ENCODE measurements at places on chromosomes 16 and 17.
A peak's percentile ranks its signal among the peaks of the same experiment; 100 is the strongest.

GRCh38 chr16:89829630-89830437, 1.6 kb downstream of the SPIRE2 start:
- no peak for DNase-seq

GRCh38 chr16:69830146-69830533, 68.0 kb downstream of the WWP2 start:
- DNase-seq, result no peak

DNA sequence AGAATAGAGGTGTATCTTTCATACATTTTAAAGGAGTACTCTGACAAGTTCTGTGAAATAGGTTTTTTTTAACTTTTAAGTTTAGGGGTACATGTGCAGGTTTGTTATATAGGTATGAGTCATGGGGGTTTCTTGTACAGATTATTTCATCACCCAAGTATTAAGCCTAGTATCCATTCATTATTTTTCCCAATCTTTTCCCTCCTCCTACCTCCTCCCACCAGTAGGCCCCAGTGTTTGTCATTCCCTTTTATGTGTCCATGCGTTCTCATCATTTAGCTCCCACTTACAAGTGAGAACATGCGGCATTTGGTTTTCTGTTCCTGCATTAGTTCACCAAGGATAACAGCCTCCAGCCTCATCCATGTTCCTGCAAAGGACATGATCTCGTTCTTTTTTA, 175.5 kb downstream of the CYB561 start:
- DNase-seq, result no peak

DNA sequence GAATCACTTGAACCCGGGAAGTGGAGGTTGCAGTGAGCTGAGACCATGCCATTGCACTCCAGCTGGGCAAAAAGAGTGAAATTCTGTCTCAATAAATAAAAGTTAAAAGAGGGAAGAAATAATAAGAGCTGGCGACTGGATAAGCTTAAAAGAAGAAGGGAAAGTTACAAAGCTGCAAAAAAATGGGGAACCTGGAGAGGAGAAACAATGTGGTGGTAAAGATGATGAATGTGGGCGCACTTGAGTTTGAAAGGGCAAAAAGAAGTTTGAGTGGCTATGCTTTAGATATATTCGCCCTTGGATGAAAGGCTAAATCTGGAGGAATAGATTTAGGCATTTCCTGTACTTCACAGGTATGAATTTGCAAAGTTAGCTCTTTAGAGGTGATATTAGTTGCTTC, 53.0 kb upstream of the YPEL2 start:
- no peak for DNase-seq

- no peak for DNase-seq
Observed at GRCh38 chr17:79950306-79950705, 85.4 kb downstream of the TBC1D16 start.

- DNase-seq, result no peak
Observed at GRCh38 chr17:34126965-34127364, 128.1 kb upstream of the CCL2 start.

DNA sequence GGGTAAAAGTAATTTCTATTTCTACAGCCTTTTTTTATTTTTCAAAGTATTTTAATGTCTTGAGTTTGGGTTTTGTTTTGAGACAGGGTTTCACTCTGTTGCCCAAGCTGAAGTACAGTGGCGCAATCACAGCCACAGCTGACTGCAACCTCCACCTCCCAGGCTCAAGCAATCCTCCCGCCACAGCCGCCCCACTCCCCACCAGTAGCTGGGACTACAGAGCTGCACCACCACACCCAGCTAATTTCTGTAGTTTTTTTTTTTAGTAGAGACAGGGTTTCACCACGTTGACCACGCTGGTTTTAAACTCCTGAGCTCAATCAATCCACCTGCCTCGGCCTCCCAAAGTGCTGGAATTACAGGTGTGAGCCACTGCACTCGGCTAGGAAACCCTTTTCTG, 44.0 kb downstream of the TUBD1 start:
- no peak for DNase-seq

GRCh38 chr16:85170590-85171003, 58.3 kb upstream of the CIBAR2 start:
- DNase-seq, result no peak

DNA sequence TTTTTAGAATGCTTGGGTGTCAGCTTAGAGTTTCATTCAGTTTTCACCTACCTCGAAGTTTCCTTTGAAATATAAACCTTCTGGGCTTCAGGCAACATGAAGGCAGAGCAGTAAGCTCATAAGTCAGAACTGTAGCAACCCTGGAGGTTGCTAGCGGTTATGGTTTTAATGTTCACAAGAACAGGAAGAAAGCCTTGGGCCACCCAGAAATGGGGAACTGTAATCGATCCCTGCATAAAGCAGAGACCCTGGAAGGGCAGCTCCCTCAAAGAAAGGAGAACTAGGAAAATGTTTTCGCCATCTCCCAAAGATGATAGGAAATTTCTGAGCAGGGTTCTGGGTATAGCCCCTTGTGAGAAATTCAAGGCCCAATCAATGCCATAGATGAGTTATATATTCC, 47.8 kb upstream of the RASL10B start:
- no peak for DNase-seq

DNA sequence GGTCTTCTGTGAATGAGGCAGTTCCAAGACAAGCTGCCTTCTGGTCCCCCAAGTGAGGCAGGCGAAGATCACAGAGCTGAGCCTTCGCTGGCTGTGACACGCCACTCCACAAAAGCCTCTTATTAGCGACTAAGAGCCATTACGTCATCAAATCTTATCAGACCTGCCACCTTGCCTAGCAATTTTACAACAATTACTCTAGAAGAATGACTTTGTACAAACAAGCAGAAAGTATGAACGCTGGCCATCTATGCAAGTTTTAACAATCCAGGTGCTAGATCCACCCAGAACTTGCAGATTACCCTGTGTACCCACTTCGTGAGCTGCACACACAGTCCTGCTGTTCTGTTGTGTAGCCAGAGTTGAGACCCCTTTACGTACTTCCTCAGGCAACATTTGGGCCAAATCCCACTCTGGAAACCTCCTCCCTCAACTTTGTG, 3.8 kb upstream of the ICAM2 start:
- DNase-seq, result no peak

- DNase-seq, result no peak
Observed at GRCh38 chr16:82651921-82652601, 25.3 kb downstream of the CDH13 start.

GRCh38 chr17:34542700-34543336, 36.6 kb upstream of the TMEM132E start:
- DNase-seq, result peak; percentile 19

GRCh38 chr16:87845807-87846619, 23.3 kb downstream of the SLC7A5 start:
- DNase-seq, result no peak

DNA sequence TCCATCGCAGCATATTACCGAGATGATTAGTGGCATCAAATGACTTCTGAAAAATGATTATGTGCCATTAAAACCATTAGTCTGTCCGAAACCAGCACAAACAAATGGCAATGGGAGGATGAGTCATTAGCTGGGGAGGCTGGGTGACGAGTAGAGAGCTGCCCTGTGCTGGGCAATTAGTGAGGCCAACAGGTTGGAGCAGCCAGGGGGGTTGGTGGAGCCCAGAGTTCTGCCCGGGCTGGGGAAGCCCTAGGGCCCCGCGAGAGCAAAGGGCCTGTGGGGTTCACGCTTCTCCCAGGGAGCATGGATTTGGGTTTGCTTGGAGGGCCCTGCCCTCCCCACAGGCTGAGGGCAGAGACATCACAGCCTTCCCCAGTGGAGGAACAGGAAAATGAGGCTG, 152.1 kb upstream of the RPL38 start:
- DNase-seq, result no peak

GRCh38 chr16:8669481-8669880, 4.9 kb upstream of the ABAT start:
- DNase-seq, result no peak

DNA sequence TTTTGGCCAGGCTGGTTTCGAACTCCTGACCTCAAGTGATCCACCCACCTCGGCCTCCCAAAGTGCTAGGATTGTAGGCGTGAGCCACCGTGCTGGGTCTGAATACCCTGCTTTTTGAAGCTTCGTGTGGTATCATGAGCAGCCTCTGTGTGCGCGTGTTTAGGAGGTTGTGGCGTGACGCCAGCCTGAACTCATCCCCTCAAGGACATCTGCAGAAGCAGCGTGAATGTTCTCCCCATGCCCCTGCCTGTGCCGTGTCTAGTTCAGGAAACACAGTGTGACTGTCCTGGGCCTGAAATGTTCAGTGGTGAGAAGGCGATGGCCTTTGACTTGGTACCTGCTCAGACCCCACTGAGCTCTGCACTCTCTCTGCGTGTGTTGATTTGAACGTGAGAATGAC, 35.6 kb downstream of the RNF213 start:
- no peak for DNase-seq

DNA sequence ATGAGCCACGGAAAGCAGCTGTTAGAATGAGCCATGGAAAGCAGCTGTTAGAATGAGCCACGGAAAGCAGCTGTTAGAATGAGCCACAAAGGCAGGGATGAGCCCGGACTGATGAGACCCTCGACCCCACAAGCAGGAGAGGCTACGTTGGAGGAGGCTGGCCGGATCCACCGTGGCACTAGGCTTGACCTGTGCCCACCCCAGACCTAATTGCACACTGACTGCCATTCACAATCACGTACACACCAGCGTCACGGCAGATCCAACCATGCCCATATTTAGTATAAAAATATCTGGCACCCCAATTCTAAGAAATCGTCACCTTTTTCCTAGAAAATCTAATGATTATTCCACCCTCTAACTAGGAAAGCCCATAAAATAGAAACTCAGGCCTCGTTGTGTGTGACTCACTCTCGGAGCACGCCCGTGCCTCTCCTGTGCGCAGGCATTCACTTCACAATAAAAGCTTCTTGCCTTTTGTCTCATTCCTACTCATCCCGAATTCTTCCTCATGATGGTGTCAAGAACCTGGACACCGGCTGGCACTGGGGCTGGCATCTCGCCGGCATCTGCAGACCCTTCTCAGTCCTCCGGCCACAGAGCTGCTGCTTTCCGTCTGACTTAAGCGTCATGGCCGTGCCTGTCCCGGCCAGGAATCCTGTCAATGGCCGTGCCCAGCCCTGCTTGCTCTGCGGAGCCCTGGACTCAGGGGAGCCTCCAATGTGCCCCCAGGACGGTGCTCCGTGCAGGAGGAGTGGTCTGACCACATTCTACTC, 5.5 kb upstream of the SECTM1 start:
- DNase-seq, result peak; percentile 85

- no peak for DNase-seq
Observed at GRCh38 chr17:73971127-73971526, 232.4 kb upstream of the RPL38 start.

DNA sequence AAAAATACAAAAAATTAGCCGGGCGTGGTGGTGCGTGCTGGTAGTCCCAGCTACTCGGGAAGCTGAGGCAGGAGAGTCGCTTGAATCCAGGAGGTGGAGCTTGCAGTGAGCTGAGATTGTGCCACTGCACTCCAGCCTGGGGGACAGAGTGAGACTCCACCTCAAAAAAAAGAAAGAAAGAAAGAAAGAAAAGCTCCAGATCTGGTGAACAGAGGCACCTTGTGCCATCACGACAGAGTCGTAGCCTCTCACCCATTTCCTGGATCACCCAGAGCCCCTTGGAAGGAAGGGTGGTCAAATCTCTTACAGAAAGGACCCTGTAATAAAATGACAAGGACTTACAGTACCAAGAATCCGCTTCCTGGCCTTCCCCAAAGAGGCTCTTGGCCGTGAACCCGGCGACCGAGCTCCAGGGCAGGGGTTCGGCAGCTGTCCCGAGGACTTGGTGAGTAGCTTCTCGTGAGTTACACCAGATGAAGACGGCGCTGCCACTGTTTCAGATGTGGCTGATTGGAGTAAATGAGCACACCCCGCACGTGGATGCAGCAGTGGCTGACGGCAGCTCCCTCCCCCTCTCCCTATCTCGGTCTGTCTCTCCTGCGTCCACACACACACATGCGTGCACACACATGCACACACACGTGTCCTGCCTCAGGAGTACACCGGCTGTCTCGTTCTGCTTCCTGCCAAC, 13.5 kb downstream of the LGALS3BP start:
- DNase-seq, result no peak

- DNase-seq, result no peak
Observed at GRCh38 chr17:5511401-5512225, 25.2 kb downstream of the MIS12 start.

GRCh38 chr17:28523186-28523585, 17.0 kb downstream of the FOXN1 start:
- DNase-seq, result no peak

DNA sequence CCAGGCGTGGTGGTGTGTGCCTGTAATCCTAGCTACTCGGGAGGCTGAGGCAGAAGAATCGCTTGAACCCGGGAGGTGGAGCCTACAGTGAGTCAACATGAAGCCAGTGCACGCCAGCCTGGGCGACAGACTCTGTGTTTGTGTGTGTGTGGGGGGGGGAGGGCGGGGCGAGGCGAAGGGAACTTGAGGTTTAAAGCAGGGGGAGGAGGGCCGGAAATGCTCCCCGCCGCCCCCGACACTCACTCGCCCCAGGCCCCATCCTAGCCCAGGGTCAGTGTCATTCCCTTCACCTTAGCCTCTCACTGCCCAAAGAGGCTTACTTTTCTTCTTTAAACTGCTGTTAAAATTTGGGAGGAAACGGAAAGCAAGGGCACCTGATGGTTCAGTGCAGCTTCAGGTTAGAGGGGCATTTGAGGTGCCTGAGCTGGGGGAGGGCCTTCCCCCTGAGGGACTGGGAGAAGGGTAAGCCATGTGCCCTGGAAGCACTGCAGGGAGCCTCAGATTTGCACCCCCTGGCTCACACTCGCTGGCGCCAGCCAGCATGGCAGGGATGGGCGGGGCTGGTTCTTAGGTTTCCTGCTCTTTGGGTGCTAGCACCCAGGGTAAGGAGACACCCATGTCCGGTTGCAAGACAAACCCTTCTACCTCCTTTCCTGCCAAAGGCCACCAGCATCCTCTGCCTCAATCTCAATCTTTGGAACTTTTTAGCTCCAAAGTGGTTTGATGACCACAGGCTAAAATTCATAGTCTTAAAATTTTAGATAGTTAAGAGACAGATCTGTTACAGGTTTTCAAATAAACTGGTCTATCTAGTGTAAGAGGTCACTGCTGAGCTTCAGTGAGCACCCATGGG, 2.2 kb upstream of the LIMD2 start:
- DNase-seq, result no peak

- DNase-seq, result no peak
Observed at GRCh38 chr17:3529817-3530741, 27.5 kb downstream of the TRPV3 start.
